Neural crest cell (in vitro differentiated cells): ENCODE measurements at places on chromosomes 1 and 21.

DNA sequence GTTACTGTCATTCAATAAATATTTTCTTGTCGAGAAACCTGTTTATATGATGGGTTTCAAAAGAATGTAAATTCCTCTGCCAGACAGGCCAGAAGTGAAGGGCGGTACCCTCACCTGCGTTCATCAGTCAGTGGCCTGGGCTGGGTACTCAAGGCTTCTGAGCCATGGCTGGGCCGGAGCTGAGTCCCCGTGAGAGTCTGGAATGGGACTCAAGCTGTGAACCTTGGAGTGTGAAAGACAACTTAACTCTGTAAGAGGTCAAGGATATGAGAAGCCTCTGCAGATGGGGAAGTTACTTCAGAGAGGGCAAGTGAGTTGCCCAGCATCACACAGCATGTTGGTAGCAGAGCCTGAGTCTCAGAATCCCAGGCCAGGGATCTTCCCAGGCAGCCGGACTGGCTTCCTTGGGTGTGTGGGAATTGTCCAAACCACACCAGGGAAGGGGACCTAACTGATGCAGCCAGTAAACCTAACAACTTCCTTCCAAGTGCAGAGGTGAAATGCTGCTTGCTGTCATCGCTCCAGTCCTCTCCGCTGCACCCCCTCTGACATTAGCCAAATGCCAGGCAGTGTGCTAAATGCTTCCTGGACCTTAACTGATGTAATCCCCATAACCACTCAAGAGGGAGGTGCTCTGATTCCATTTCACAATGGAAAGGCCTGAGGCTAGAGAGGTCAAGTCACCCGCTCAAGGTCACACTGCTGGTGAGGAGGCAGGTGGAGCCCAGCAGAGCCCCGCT, 4.8 kb downstream of the DISP3 start:
- no peak for DNase-seq

- no peak for DNase-seq
Measured at GRCh38 chr1:13730291-13730690, 30.3 kb downstream of the PRDM2 start.

- no peak for DNase-seq
Measured at GRCh38 chr1:44531785-44532566, 126.9 kb downstream of the RNF220 start.

- no peak for DNase-seq
Measured at GRCh38 chr1:225930566-225930965, 6.5 kb upstream of the PYCR2 start.

DNA sequence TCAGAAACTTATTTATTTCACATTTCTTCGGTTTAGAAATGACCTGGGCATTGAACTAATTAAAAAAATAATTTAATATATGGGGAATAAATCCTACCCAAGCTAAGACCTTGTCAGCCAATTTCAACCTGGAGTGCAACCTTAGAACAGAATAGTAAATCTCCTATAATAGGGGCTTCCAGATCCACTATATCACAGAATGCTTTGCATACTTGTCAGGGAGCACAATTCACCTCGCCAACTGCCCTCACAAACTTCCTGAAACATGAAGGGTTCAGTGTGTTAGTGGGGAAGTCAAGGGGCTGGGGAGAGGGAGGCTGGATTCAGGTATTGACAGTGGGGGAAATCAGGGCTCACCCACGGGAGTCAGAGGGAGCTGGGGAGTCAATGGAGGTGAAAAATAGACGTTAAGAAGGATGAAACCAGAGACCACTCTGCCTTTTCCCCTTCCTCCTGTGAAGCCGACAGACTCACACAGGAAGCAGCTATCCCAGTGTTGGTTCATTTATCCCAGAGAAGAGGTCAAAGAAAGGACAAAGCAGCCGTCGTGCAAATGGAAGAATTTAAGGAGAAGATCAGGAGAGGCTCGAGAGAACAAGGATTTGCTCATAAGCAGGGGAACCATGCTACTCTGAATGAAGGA, 453.3 kb downstream of the NUF2 start:
- no peak for DNase-seq

DNA sequence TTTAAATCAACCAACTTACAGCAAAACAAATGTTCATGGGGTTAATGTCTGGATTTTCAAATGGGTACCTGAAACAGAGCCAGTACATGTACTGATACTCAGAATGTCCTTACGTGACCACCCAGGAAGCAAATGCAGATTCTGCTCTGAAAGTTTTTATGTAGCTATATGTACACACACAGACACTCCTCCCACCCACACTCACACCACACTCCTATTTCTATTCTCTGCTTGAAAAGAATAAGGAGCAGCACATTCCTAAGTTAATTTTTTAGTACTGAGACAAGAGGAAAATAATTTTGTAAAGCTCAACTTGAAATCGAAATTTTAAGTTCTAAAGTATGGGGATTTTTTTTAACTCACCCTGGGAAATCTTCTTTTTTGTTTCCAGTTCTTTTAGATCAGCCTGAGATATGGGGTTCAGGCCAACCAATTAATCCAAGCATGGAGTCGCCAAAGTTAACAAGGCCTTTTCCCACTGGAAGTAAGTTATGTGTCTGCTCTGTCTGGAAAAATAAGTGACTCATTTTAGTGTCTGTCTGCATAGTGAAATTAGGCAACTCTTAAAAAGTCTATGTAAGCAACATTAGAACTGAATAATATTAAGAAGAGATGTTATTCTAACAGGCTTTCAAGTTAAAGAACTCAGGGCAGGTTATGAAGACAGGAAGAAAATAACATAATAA, 75.5 kb upstream of the DYNLT5 start:
- no peak for DNase-seq

GRCh38 chr1:171352554-171352953, 38.6 kb downstream of the FMO4 start:
- no peak for DNase-seq

- no peak for DNase-seq
Measured at GRCh38 chr1:59767119-59767518, 47.6 kb upstream of the HOOK1 start.
